NCI-H2081 (cell line): ENCODE measurements at places on chromosomes 5 and 9.
A peak's percentile ranks its signal among the peaks of the same experiment; 100 is the strongest.

DNA sequence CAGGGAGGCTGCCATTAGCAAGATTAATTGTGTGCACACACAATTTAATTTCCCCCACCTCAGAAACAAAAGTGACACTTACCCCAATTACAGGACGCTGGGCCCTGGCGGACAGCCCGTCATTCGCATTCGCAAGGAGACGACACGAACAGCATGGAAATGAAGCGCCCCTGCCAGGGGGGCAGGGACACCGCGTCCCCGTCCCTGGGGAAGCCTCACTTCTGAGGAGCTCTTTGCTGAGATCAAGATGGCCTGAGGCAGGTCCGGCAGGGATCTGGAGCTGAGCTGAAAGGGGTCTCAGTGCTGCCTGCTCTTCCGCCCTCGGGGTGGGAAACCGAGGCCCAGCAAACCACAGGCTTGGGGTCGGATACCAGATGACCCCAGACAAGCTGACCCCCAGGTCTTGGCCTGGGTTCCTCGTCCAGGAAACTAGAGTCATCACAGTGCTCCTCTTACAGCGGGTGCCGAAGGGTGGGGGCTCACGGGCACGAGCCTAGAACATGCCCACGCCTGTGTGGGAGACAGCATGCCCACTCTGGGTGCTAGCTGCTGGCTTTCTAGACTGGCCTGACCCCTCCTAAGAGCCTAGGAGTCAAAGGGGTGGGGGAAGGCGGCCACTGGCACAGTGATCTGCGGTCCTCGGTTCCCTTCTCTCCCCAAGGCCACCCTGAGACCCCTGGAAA lies 103.2 kb downstream of the VAV2 start:
- DNase-seq: peak; percentile 86

- DNase-seq: no peak
Observed at GRCh38 chr5:88388476-88389337, 120.1 kb upstream of the TMEM161B start.

DNA sequence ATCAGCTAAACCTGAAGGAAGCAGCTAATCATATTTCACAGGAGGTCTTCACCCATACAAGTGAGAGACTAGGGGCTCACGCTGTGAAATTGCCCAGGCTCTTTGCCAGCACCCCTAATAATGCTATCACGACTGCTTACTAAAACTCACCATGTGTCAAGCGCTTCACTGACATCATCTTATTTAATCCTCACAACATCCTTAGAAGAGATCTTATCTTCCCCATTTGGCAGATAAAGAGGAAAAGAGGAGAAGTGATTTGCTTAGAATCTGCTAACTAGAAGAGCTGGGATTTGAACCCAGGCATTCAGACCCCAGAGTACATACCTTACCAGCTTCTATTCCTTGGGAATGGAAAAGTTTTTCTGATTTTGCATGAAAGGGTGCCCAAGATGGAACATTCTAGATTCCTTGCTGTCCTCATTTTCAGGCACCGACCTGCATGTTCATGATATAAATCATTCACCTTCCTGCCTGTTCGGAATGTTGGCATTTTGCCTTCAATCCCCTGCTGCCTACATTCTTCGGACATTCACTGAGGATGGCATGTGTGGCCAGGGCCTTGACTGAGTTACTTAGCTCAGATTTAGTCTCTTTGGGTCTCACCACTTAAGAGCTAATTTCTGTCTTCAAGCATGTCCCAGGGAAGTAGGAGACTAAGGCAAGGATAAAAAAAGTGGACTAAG lies 88.1 kb downstream of the SH3TC2 start:
- DNase-seq: no peak

- DNase-seq: no peak
Observed at GRCh38 chr9:2414465-2414864, 207.1 kb upstream of the VLDLR start.

DNA sequence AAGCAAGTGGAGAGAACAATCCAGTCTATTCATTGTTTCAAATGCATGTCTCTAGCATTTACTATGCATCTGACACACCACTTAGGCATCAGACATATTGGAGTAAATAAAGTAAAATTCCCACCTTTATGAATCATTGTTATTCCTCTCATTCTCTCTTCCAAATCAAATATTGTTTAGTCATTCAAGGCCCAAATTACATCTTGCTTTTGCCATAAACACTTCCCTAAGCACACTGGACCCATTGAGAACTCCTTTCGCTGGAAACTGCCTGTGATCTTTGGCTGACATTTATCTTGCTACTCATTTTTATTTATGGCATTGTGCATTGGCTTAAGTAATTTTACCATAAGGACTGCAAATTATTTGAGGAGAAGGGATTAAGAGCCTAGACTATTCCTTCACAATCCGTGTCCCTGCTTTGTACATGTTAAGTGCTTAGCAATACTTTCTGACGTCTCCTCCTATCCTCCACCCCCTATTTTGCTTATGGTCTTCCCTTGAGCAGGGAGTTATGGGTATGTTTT lies 7.4 kb downstream of the C5orf46 start:
- DNase-seq: no peak

DNA sequence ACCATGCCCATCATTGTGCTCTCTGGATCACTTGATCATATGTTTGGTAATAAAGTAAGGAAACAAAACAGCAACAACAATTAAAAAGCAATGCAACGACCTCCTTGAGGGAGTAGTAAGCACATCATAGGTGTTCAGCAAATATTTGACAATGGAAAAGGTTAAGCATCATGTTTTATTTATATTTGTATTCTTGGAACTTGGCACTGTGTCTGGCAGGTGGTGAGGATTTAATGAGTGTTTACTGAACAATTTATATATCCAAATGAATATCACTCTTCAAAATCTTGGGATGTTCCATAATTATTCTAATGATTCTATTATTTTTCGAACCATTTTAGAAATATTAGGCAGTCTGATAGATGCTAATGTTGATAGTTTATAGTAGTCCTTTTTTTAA lies 6.2 kb downstream of the PIP5K1B start:
- peak; percentile 74 for DNase-seq

DNA sequence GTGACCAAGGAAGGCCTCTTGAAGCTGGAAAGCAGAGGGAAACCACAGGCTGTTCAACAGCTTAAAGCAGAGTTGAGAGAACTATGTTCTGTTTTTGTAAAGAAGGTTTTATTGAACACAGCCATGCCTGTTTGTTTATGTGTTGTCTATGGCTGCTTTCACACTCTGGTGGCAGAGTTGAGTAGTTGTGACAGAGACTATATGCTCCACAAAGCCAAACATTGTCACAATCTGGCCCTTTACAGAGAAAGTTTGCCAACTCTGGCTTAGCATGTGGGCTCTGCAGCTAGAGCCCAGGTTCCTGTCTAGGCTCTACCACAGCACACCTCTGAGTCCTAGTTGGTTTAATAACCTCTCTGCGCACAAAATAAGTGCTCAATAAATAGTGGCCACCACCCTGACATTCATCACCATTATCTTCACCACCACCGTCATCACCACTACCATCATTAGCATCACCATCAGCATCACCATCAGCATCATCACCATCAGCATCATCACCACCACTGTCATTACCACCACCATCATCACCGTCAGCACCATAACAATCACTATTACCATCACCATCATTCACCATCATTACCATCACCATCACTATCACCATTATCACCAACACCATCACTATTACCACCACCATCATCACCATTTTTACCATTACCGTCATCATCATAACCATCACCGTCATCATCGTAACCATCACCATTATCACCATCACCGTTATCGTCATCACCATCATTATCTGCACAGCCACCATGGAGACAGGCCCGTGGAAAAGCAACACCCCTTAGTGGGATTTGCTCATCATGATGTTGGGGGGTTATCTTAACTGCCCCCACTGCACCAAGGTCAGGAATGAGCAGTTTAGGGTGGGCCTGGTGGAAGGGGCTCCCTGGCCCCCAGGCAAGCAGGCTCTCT lies 18.3 kb downstream of the AKNA start:
- DNase-seq: no peak

GRCh38 chr5:39892708-39893107 lies 467.9 kb upstream of the DAB2 start:
- DNase-seq: no peak

DNA sequence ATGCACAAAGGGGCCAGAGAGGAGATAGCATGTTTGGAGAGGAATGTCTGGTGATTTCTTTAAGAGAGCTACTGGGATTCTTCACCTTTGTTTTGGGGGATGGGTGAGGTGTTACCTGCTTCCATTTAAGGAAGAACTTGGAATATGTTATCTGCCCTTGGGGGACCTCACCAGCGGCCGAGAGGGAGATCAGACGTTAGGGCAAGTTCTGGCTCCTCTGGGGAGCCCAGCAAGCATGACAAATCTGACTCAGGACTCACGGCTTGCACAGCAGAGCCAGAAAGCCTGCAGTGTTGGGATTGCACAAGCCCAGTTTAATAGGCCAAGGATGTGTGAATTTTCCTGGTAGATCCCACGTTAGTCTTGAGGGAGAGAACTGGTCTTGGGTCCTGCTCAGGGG lies 40.3 kb downstream of the SLC28A3 start:
- no peak for DNase-seq

GRCh38 chr5:32489791-32490562 lies 45.4 kb upstream of the ZFR start:
- DNase-seq: peak; percentile 100

- no peak for DNase-seq
Observed at GRCh38 chr5:53815471-53815870, 255.0 kb downstream of the NDUFS4 start.

GRCh38 chr5:168086104-168086610 lies 205.3 kb upstream of the WWC1 start:
- peak; percentile 6 for DNase-seq

- peak; percentile 4 for DNase-seq
Observed at GRCh38 chr9:68492806-68493205, 47.9 kb downstream of the TMEM252 start.
